Activated CD8-positive, alpha-beta T cell treated with anti-CD3 and anti-CD28 coated beads, Interleukin-2, amount 10 ng/mL, durations not matched to agents 7 days and 5 days (primary cell): ENCODE measurements at places on chromosomes 7 and 10.
A peak's percentile ranks its signal among the peaks of the same experiment; 100 is the strongest.

DNA sequence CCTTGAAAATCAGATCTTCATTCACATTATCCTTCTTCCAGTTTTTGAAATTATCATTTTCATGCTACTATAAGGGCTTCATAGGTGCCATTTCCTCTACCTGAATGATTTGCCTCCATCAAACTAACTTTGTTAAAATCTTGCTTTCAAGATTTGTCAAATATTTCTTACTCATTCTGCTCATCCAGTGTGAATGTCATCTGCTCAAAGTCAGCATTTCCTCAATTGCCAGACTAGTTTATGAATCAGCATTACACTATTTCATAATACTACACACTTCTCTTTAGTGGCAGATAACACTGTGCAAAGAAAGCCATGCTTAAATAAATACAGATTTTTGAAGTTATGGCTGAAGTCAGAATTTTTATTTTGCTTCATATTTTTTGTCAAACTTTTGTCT, 21.3 kb upstream of the LIPF start:
- no peak for DNase-seq

- no peak for DNase-seq
These were observed 601.4 kb upstream of the IGFBP3 start for GRCh38 chr7:46522354-46522906.

DNA sequence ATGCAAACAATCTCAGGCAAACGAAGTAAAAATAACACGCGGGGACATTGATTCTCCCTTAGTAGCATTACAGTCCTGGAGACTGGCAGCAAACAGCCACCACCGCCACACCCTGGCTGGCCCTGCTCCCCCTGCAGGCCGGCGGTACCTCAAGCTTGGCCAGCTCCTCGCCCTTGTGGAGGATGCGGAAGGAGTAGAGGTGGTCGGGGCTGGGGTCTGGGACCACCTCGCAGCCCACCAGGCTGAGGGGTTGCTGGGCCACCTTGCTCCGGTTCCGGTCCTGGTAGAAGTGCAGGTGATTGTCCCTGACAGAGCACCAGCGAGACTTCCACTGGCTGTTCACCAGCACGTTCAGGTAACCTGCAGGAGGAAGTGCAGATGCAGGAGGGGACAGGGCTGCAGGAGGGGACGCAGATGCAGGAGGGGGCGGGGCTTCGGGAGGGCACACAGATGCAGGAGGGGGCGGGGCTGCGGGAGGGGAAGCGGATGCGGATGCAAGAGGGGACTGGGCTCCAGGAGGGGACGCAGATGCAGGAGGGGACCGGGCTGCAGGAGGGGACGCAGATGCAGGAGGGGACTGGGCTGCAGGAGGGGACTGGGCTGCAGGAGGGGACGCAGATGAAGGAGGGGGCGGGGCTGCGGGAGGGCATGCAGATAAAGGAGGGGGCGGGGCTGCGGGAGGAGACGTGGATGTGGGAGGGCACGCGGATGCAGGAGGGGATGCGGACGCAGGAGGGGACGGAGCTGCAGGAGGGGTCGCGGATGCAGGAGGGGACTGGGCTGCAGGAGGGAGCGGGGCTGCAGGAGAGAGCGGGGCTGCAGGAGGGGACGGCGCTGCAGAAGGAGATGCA, 65.7 kb downstream of the VWA2 start:
- peak; percentile 87 for DNase-seq

DNA sequence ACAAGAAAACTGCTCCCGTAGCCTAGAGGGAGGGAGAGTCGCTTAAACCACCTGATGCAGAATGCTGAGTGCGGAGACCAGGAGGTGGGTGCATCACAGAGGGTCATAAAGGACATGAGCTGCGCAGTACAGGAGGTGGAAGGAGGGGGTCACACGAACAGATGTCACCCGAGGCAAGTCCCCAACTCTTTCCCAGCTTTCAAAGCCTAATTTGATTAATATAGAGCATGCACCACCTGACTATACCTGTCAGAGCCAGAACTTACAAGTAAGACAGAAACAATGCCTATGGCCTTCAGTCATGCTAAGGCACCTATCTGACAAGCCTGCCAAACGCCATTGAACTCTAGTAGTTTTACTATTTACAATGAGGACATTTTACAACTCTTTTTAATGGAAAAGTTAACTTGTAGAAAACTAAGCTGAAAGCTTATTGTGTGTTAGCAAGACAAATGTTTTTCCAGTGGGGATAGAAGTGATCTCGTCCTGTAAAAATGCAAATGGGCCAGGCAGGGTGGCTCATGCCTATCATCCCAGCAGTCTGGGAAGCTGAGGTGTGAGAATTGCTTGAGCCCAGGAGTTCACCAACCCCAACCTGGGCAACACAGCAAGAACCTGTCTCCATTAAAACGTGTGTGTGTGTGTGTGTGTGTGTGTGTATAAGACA, 1.1 kb upstream of the VOPP1 start:
- no peak for DNase-seq

DNA sequence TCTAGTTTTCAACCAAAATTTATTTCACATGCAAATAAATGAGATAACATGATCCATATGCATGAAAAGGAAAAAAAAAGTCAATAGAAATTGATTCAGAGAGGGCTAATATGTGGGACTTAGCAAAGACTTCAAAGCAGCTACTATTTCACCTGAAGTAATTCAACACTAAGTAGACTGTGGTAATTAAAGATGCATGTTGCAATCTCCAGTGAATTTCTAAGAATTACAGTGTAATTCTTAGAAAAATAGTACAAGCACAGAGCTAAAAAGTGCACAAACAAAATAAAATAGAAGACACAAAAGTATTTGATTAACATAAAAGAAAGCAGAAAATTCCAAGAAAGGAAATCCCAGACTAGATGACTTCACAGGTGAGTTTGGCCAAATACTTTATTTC, 25.7 kb downstream of the GPR22 start:
- no peak for DNase-seq

DNA sequence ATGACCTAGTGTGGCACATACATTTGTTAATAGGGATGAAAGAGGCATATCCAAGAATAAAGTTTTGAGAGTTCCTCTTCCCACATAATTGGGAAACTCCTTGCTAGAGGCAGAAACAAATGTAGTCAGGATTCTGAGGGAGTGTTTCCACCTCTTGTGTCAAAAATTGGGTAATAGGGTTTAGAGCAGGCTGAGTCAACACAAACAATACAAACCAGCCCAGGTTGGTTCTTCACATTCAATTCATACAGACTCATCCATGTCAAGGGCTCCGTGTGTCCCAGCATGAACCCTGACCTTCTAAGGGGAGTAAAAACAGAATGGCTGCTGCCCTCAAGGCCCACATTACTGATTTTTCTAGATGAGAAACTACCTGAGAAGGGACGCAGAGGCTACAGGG, 75.3 kb downstream of the GLI3 start:
- DNase-seq, result no peak

- no peak for DNase-seq
These were observed 82.5 kb upstream of the LRGUK start for GRCh38 chr7:134044682-134045081.

- DNase-seq, result no peak
These were observed 28.7 kb downstream of the RBM48 start for GRCh38 chr7:92557249-92557648.

- DNase-seq, result no peak
These were observed 66.3 kb upstream of the CYTH3 start for GRCh38 chr7:6338551-6339274.

DNA sequence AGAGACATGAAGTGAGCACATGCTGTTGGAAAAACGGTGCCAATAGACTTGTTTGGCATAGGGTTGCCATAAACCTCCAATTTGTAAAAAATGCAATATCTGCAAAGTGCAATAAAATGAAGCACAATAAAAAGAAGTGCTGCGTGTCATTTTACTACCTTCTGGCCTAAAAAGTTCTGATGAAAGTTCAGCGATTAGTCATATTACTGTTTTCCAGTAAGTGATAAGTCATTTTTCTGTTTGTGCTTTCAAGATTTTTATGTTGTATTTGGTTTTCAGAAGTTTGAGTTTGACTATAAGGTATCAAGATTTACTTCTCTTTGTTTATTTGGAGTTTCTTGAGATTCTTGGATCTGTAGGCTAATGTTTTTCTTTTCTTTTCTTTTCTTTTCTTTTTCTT, 16.8 kb downstream of the AOAH start:
- no peak for DNase-seq

- DNase-seq, result no peak
These were observed 378.0 kb upstream of the SEMA3D start for GRCh38 chr7:85564861-85565260.

- no peak for DNase-seq
These were observed 98.6 kb downstream of the ELMO1 start for GRCh38 chr7:37349979-37350590.

- no peak for DNase-seq
These were observed 80.6 kb upstream of the LAMB4 start for GRCh38 chr7:108210796-108211195.

DNA sequence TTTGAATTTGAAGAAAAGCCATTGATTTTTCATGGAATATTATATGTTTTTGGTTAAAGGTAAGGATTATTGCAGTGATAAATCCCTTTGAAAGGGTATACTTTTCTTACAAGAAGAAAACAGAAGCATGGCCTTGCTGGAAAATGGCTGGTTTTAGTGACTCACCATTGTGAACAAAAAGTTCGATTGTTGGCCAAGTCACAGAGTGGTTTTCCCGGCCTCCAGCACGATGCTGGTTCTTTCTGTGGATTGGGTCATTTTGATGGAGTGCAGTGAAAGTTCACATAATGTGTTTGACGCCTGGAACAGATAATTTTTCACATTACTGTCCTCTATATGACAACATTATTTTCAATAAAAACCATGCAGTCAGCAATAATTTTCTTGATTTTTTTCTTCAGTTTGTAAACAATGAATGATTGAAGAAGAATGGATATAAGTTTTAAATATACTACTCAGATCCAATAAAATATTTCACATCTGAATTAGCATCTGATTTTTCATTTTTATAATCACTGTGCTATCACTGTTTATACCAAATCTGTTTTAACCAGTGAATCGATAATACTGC, 60.9 kb downstream of the RBM20 start:
- DNase-seq, result no peak

DNA sequence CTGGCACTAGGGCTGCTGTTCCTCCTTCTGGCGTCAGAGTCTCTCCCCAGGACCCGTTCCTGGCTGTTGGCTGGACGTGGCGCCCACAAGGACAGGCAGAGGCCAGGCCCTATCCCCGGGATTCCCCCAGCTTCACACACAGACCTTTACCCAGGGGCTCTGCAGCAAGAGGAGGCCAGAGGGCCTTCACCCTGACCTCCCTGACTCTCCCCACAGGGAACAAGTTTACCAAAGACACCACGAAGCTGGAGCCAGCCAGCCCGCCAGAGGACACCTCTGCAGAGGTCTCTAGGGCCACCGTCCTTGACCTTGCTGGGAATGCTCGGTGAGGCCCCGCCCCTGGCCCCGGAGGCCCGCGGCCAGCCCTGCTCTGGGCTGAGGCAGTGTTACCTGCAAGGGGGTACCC, 82.2 kb downstream of the GTF2IRD1 start:
- DNase-seq, result no peak

DNA sequence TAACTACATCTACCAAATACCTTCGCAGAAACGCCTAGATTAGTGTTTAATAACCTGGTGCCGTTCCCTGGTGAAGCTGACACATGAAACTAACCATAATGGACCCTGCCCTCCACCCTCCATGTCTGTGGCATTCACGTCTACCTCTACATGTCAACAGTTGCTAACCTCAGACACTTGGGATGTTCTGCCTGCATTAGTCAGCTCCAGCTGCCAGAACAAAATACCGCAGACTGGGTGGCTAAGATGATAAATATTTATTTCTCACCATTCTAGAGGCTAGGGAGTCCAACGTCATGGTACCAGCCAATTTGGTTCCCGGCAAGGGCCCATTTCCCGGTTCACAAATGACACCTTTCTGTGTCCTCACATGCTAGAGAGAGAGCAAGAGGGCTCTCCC, 118.5 kb upstream of the CHST15 start:
- DNase-seq, result no peak

GRCh38 chr7:13724977-13725566, 264.4 kb downstream of the ETV1 start:
- DNase-seq, result no peak

- DNase-seq, result no peak
These were observed 1.3 kb downstream of the PRKCQ start for GRCh38 chr10:6578795-6579182.

GRCh38 chr10:67533376-67533775, 162.6 kb downstream of the CTNNA3 start:
- no peak for DNase-seq

DNA sequence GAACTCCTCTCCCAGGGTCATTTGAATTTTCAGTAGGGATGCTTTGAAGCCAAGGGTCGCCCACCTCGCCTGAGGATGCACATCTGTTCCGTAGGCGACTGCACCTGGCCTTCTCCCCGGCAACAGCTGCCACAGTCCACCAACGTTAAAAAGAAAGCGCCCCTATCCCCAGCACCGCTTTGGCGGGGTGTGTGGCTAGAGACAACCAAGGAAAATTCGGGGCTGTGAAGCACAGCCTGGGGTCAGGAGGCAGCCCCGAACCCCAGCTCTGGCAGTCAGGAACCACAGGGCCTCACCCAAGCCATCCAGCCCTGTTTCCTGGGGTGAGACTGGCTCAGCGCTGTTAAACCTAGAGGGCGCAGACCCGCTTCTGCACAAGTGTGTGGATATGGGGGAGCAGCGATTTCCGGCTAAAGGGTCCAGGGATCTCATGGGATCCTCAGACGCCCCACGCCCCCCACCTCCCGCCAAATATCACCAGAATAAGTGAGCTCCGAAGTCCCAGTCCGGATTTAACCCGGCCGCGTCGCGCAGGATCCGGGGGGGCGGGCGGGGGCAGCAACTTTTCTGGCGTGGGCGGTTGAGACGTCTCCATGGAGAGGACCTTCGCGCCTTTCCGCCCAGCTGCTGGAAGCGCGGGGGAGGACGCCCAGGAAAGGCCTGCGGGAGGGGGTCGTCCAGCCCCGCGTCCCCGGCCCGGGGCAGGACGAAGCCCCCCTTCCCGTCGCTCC, 822 bp downstream of the ZC3HAV1L start:
- peak; percentile 53 for DNase-seq

DNA sequence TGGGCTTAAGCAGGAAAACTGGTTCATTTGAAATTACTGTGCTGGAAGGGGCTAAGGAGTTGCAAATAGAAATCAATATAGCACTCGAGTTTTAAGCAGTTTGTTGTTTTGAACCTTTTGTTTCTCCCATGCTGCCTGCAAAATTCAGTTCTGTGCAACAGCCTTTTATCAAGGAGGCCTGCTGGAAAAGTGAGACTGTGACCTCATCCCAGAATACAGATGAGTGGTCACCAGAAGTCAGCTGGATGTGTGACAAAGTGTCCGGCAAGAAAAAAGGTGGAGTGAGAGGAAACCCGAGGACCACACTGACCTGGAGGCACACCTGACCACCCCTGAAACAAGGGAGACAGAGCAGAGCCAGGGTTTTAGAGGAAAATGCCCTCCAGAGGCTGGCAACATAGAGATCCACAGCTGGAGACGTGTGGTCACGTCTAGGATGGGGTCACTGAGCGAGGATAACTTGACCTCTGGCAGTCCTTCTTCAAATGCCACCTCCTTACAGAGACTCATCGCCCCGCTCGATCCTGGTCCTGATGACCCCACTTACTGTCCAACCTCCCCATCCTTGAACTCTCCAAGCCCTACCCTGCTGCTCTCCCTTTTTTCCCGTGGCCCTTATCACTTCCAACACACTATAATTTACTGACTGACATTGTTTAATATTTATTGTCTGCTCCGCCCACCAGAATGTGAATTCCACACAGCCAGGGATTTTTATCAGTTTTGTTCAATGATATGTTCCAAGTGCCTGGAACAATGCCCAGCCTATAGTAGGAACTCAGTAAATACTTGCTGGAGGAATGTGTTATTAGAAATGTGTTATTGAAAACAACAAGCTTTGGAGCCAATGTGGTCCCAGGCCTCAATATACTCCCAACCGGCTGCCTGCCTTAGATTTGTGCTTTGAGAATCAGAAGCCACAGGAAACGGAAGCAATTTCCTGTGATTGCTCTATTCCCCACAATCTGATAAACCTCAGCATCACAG, 243.8 kb downstream of the GLI3 start:
- no peak for DNase-seq
